ENCODE measurements at places on chromosomes 7 and 10. TPM values are rescaled to one million over a fixed set of nuclear protein-coding genes. Genes with fewer than 3 reads are reported as not detected.

Gene PUS7
- 11.1 TPM for total RNA-seq

DNA sequence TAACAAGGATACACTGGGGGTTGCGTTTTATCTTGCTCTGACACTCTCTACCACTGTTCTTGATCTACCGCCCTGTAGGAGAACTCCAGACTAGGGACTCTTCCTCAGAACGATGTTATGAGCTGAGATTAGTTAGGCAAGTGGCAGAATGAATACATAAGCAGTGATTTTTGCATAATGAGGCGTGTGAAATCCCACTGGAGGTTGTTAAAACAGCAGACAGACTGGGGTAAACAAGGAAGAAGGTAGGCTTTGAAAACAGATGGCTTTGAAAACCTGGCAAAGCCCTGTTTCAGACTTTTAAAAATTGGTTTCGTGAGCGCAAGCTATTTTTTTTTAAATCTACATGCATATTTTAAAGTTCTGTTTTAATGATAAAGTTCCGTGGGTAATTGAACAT lies 785.2 kb downstream of the TYW1 start:
- H3K4me1 ChIP-seq = no peaks in the 10 kb centered on the region
- no peak overlapping the region for H3K27ac ChIP-seq
- H3K27me3 ChIP-seq = no peaks in the 10 kb centered on the region
- no peaks in the 10 kb centered on the region for H3K36me3 ChIP-seq
- no peak for DNase-seq

DNA sequence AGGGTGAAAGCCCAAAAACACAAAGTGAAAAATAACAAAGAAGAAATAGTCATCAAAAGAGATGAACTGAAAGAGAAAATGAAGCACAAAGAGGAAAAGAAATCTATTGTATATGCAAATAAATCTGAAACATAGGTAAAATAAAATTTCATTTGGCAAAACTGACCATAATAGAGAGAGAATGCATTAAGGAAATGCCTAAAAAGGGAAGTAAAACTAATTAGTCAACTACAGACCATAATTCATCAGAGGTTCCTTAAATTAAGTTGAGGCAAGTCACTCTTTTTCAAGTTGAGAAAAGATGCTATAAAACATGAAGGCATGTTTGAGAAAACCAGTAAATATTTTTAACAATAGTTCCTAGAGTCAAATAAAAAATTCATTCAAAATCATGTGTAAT lies 233.3 kb downstream of the LRRN3 start:
- no peaks in the 10 kb centered on the region for H3K36me3 ChIP-seq
- H3K4me3 ChIP-seq = no peak overlapping the region
- H3K27ac ChIP-seq = no peak overlapping the region

GRCh38 chr10:11397077-11397965 lies 214.1 kb downstream of the USP6NL start:
- H3K27me3 ChIP-seq = no peaks in the 10 kb centered on the region
- H3K27ac ChIP-seq = no peak overlapping the region
- no peaks in the 10 kb centered on the region for H3K4me1 ChIP-seq

Gene AVL9
- total RNA-seq = 37.5 TPM

Gene TIMM23B
- total RNA-seq = 24.0 TPM

Gene JAKMIP3
- 0.99 TPM for total RNA-seq

DNA sequence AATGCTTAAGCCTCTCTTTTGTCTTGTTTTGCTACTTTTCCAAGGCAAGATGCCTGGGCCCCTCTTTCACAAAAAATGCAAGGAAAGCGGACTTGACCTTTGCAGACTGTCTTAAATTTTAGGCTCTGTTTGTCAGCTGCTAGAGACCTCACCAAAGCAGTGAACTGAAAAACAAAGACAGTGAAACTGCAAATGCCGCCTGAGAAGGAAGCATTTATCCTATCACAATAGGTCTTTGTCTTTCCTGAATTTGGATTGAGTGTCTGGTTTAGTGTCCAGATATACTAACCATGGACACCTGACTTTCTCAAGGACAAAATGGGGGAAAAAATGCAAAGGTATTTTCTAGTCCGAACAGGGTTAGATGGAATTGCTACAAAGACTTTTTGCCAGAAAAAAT lies 256.9 kb downstream of the INHBA start:
- H3K27ac ChIP-seq = no peak overlapping the region
- no peak overlapping the region for H3K4me3 ChIP-seq

DNA sequence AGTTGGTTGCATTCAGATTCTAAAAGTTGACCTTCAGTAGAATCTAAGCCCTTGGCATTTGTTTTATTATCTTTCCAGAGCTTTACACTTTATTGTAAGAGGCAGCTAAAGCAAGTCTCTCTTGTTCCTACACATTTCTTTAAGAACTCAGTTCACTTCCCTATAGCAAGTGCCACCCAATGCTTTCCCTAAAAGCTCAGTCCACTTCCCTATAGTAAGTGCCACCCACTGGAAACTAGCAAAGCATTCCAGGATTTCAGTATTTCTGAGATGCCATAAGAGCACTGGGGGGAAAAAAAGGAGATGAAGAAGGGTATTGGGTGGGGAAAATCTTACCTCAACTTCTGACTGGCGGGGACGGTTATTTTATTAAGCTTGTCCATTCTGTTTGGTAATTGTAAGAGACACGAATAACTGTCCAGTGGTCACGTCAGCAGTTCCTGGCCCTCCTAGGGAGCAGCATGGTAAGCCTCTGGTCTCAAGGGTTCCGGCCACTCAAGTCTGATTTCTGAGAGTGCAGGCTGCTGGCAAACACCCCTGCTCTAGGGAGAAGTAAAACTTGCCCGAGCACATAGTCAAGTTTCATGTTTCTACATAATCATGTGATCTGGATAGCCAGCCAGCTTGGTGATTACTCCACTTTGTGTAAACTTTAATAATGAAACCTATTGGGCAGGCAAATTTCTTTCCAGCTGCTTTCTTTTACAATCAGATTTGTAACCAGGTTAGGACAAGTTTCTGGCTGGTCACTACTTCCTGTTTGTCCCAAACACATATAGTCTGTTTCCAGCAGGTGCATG lies at the start of gene BLNK:
Gene BLNK, minus strand, starts transcription at position 554 of the 800 bp plus-strand sequence. Its CDS starts 171 bp downstream, at position 383.
- peak; percentile 86 for DNase-seq
- no peaks in the 10 kb centered on the region for H3K27me3 ChIP-seq
- H3K36me3 ChIP-seq = no peaks in the 10 kb centered on the region

DNA sequence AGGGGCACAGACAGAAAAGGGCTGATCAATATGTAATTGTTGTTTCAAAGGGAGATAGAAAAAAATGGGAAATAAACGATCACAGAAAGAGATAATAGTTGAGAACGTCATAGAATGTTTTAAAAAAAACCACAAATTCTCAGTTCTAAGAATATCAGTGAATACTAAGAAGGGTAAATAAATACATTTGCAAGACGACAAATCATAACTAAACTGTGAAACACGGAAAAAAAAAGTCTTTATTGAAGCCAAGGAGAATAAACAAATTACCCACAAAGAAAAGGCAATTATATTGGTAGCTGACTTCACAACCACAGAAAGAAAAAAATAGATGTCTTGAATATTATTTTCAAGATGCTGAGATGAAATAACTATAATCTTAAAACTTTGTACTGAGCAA lies 305.2 kb upstream of the STEAP1 start:
- H3K36me3 ChIP-seq = no peaks in the 10 kb centered on the region
- H3K4me3 ChIP-seq = no peak overlapping the region
- no peak for DNase-seq
- H3K27me3 ChIP-seq = peaks cover 1% of the 10 kb centered on the region

Gene ARHGAP22
- 29.1 TPM for total RNA-seq

Gene CDC14C
- total RNA-seq = not detected

DNA sequence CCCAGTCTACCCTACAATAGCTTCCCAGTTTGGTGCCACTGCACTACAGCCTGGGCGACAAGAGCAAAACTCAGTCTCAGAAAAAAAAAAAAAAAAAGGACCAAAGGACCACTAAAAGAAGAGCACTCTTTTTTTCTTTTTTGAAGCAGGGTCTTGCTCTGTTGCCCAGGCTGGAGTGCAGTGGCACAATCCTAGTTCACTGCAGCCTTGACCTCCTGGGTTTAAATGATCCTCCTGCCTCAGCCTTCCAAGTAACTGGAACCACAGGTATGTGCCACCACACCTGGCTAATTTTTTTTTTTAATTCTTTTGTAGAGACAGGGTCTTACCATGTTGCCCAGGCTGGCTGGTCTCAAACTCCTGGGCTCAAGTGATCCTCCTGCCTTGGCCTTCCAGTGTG lies 14.0 kb downstream of the PLAU start:
- no peak overlapping the region for H3K4me3 ChIP-seq
- H3K27ac ChIP-seq = no peak overlapping the region
- H3K4me1 ChIP-seq = no peaks in the 10 kb centered on the region
- no peak for DNase-seq
- no peaks in the 10 kb centered on the region for H3K36me3 ChIP-seq
- no peaks in the 10 kb centered on the region for H3K27me3 ChIP-seq

DNA sequence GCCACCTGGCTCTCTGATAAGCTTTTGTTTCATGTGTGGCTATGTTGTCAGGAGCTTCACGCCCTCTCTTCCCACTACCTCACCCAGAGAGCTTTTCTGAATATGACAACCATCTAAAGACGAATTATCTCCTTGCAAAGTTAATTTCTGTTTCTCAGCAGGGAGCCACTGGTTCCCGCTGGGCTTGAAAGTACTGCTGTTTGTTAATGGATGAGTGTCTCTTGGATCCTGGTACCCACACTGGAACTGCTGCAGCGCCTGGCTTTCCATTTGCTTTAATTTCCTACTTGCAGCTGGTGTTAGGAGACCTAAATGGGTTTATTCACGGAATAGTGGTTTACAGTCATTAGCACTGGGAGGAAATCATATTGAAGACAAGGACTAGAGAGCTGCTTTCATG lies 267.9 kb upstream of the LRGUK start:
- H3K36me3 ChIP-seq = no peaks in the 10 kb centered on the region
- H3K4me3 ChIP-seq = no peak overlapping the region
- H3K27ac ChIP-seq = no peak overlapping the region
- no peaks in the 10 kb centered on the region for H3K27me3 ChIP-seq

DNA sequence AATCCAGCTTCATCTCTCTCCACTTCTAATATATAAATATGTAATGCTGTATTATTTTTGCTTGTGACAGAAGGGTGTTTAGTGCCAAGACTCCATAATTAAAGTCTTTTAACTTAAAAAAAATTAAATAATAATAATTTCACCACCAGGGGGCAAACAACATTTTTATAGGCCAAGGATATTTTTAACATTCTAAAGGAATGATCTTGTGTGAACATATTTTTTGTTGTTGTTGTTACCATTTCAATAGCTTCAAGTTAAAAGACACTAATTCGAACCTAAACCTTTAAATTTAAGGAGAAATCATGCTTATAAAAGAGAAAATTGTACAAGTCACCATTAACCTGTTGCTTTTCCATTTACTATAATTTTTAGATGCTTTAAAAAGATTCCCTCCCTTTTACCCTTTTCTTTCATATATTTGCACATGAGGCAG lies 7.5 kb upstream of the DNAJC1 start:
- H3K36me3 ChIP-seq = no peaks in the 10 kb centered on the region
- no peak overlapping the region for H3K4me3 ChIP-seq
- no peaks in the 10 kb centered on the region for H3K4me1 ChIP-seq

GRCh38 chr7:112358513-112358912 lies 91.7 kb upstream of the IFRD1 start:
- no peak overlapping the region for H3K4me3 ChIP-seq
- DNase-seq = no peak
- H3K4me1 ChIP-seq = no peaks in the 10 kb centered on the region
- no peaks in the 10 kb centered on the region for H3K27me3 ChIP-seq

DNA sequence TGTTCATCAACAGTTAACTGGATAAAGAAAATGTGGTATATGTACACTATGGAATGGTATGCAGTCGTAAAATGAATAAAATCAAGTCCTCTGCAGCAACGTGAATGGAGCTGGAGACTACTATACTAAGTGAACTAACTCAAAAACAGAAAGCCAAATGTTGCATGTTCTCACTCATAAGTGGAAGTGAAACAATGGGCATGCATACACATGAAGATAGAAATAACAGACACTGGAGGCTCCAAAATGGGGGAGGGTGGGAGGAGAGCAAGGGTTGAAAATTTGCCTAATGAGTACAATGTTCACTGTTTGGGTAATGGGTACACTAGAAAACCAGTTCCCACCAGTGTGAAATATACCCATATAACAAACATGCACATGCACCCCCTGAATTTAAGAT lies 179.5 kb downstream of the ZWINT start:
- H3K27me3 ChIP-seq = no peaks in the 10 kb centered on the region
- DNase-seq = no peak
- H3K27ac ChIP-seq = no peak overlapping the region
- no peaks in the 10 kb centered on the region for H3K36me3 ChIP-seq
- no peaks in the 10 kb centered on the region for H3K4me1 ChIP-seq
- no peak overlapping the region for H3K4me3 ChIP-seq

Gene MYO1G
- total RNA-seq = 7.2 TPM

DNA sequence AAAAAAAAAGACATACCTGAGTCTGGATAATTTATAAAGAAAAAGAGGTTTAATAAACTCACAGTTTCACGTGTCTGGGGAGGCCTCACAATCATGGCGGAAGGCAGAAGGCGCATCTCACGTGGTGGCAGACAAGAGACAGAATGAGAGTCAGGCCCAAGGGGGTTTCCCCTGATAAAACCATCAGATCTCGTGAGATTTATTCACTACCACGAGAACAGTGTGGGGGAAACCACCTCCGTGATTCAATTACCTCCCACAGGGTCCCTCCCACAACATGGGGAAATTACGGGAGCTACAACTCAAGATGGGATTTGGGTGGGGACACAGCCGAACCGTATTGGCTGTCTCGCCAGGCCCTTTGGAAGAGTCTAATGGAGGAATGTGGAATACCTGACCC lies 9.0 kb upstream of the MAFK start:
- no peaks in the 10 kb centered on the region for H3K36me3 ChIP-seq
- H3K4me3 ChIP-seq = no peak overlapping the region
- no peaks in the 10 kb centered on the region for H3K4me1 ChIP-seq
- H3K27ac ChIP-seq = no peak overlapping the region

GRCh38 chr7:19526639-19527038 lies 182.2 kb downstream of the POLR1F start:
- no peak for DNase-seq
- no peaks in the 10 kb centered on the region for H3K36me3 ChIP-seq
- no peaks in the 10 kb centered on the region for H3K4me1 ChIP-seq
- H3K4me3 ChIP-seq = no peak overlapping the region
- H3K27ac ChIP-seq = no peak overlapping the region
- H3K27me3 ChIP-seq = no peaks in the 10 kb centered on the region

GRCh38 chr10:98445200-98445812 lies 1.4 kb downstream of the HPS1 start:
- no peak overlapping the region for H3K27ac ChIP-seq
- H3K36me3 ChIP-seq = peaks cover 3% of the 10 kb centered on the region
- H3K4me1 ChIP-seq = no peaks in the 10 kb centered on the region
- H3K4me3 ChIP-seq = no peak overlapping the region
- H3K27me3 ChIP-seq = no peaks in the 10 kb centered on the region
- no peak for DNase-seq

Measured in aorta (tissue), 5 donors.